Progenitor cell of endocrine pancreas (in vitro differentiated cells): ENCODE measurements at places on chromosomes 2 and 18. TPM values are rescaled to one million over a fixed set of nuclear protein-coding genes. Genes with fewer than 3 reads are reported as not detected.

Gene C2orf81
- total RNA-seq, result 11.3 and 13.4 TPM in 2 replicates

Gene CHST9
- total RNA-seq, result 38.9 and 43.2 TPM in 2 replicates

Gene SERPINB3
- total RNA-seq, result not detected in 2 replicates

Gene GALR1
- 2.9 and 4.0 TPM in 2 replicates for total RNA-seq

Gene PMAIP1
- 4.6 and 4.9 TPM in 2 replicates for total RNA-seq

DNA sequence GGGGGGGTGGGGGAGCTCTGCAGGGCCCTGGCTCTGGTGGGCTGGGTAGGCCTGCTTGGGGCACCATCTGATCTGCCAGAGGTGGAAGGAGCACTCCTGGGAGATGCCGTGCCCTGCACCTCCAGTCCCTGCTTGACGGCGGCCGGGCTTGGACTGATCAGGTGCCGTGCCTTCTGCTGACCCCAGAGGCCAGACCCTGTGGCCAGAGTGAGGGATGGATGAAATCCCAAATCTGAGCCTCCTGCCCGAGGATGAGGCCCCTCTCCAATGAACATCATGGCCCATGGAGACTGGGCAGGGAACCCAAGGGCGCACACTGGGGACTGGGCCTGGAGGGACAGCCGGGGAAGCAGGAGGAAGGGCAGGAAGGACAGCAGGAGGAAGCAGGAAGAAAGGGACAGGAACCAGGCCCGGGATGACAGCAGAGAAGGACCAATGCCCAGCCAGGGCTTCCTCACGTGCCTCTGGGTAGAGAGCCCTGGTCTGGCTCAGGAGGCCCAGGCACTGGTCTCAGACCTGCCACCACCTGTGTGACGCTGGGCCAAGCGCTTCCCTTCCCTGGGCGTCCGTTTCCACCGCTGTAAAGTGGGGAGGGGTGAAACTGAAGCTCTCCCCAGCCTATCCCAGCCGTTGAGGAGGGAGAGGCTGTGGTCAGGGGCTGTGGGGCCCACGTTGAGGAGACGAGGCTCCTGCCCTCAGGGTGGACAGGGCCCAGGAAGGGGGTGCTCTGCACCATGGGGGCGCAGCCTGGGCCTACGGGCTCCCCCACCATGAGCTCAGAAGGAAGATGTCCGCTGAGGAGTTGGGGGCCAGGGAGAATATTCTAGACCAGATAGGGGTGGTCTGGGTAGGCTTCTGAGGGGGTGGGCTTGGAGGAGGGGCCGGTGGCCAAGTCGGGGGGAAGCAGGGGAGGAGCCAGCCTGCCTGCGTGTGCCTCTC is 1.0 kb upstream of the GPR35 start:
- H3K4me3 ChIP-seq, result no peak overlapping the region
- peaks cover 3% of the 10 kb centered on the region for H3K36me3 ChIP-seq
- H3K4me1 ChIP-seq, result no peaks in the 10 kb centered on the region
- peak overlapping the region; percentile 10 for H3K27ac ChIP-seq
- DNase-seq, result no peak

GRCh38 chr2:96408616-96409015 is 73.0 kb downstream of the NCAPH start:
- H3K4me1 ChIP-seq, result peaks cover 42% of the 10 kb centered on the region
- H3K27ac ChIP-seq, result peak overlapping the region; percentile 31
- H3K36me3 ChIP-seq, result no peaks in the 10 kb centered on the region
- DNase-seq, result no peak
- H3K4me3 ChIP-seq, result no peak overlapping the region

- H3K27ac ChIP-seq, result no peak overlapping the region
- H3K4me1 ChIP-seq, result no peaks in the 10 kb centered on the region
- peaks cover 2% of the 10 kb centered on the region for H3K36me3 ChIP-seq
- no peak for DNase-seq
- H3K4me3 ChIP-seq, result no peak overlapping the region
Observed at GRCh38 chr2:186365406-186365805, 120.7 kb upstream of the ZC3H15 start.

GRCh38 chr2:176914371-176914770 is 298.2 kb upstream of the HNRNPA3 start:
- H3K4me3 ChIP-seq, result no peak overlapping the region
- no peak for DNase-seq
- H3K4me1 ChIP-seq, result no peaks in the 10 kb centered on the region
- H3K27me3 ChIP-seq, result no peaks in the 10 kb centered on the region
- no peak overlapping the region for H3K27ac ChIP-seq

- DNase-seq, result no peak
- H3K4me1 ChIP-seq, result peaks cover 37% of the 10 kb centered on the region
- H3K4me3 ChIP-seq, result peak overlapping the region; percentile 49
- peak overlapping the region; percentile 86 for H3K27ac ChIP-seq
Observed at GRCh38 chr2:128306081-128306930, 12.4 kb downstream of the HS6ST1 start.

GRCh38 chr18:78130232-78131195 is 849.1 kb upstream of the SALL3 start:
- H3K4me3 ChIP-seq, result no peak overlapping the region
- no peak for DNase-seq
- H3K4me1 ChIP-seq, result peaks cover under 1% of the 10 kb centered on the region
- peaks cover 33% of the 10 kb centered on the region for H3K27me3 ChIP-seq
- no peaks in the 10 kb centered on the region for H3K36me3 ChIP-seq

- no peaks in the 10 kb centered on the region for H3K27me3 ChIP-seq
- H3K4me1 ChIP-seq, result no peaks in the 10 kb centered on the region
- no peak overlapping the region for H3K27ac ChIP-seq
- H3K4me3 ChIP-seq, result no peak overlapping the region
- H3K36me3 ChIP-seq, result no peaks in the 10 kb centered on the region
Observed at GRCh38 chr18:4831127-4831526, 365.9 kb downstream of the AKAIN1 start.

GRCh38 chr2:89842180-89842908 is 1150.9 kb downstream of the RPIA start:
- H3K4me1 ChIP-seq, result no peaks in the 10 kb centered on the region
- no peaks in the 10 kb centered on the region for H3K27me3 ChIP-seq
- H3K36me3 ChIP-seq, result peaks cover 19% of the 10 kb centered on the region
- no peak for DNase-seq

- peaks cover 13% of the 10 kb centered on the region for H3K36me3 ChIP-seq
- no peaks in the 10 kb centered on the region for H3K27me3 ChIP-seq
- no peak overlapping the region for H3K4me3 ChIP-seq
- no peaks in the 10 kb centered on the region for H3K4me1 ChIP-seq
- H3K27ac ChIP-seq, result no peak overlapping the region
Observed at GRCh38 chr2:222942977-222943376, 82.1 kb downstream of the ACSL3 start.

DNA sequence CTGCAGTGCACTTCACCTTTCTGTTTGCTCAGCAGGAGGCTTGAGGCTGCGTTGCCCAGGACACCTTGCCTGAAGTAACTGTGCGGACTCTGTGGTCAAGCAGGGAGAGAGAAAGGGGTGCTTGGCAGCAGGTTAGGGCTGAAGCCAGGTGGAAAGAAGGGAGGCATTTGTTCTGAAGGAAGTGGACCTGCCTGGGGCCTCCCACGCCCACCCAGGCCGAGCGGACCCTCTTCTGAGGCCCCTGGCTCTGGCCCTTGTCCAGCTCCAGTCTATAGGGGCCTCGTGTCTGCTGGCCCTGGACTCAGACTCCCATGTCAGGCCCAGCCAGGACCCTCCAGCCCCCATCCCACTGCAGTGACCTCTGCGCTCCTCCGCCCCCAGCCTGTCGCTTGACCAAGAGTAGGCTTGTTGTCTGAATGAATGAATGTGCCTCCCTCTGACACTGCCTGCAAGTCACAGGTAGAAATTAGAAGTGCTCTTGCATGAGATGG is 2.5 kb downstream of the SNED1 start:
- H3K4me3 ChIP-seq, result peak overlapping the region; percentile 31
- H3K27me3 ChIP-seq, result peaks cover 28% of the 10 kb centered on the region
- no peaks in the 10 kb centered on the region for H3K36me3 ChIP-seq
- peaks cover 18% of the 10 kb centered on the region for H3K4me1 ChIP-seq
- H3K27ac ChIP-seq, result no peak overlapping the region
- peak; percentile 6 for DNase-seq

GRCh38 chr2:15760232-15760910 is 168.7 kb downstream of the DDX1 start:
- no peaks in the 10 kb centered on the region for H3K36me3 ChIP-seq
- H3K4me3 ChIP-seq, result no peak overlapping the region
- H3K27ac ChIP-seq, result no peak overlapping the region
- peaks cover 69% of the 10 kb centered on the region for H3K27me3 ChIP-seq

DNA sequence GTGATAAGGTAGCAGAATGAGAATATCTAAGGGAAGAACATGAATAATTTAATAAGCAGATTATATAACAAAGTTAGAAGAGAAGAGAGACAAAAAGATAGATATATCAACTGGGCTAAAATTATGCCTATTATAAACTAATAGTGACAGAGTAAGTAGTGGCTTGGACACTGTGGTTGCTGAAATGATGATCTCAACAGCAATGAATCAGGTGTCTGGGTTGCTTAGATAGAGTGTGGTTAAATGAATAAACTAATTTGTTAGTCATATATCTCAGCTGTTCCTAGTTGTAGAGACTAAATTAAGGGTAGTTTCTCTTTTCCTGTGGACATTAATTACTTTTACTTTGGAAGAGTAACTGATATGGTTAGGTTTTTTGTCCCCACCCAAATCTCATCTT is 1485.4 kb upstream of the CELF4 start:
- no peak overlapping the region for H3K27ac ChIP-seq
- no peak overlapping the region for H3K4me3 ChIP-seq
- no peaks in the 10 kb centered on the region for H3K36me3 ChIP-seq
- peaks cover 9% of the 10 kb centered on the region for H3K4me1 ChIP-seq

- H3K27ac ChIP-seq, result no peak overlapping the region
- no peaks in the 10 kb centered on the region for H3K4me1 ChIP-seq
- no peaks in the 10 kb centered on the region for H3K36me3 ChIP-seq
Observed at GRCh38 chr2:17869128-17869527, 9.3 kb upstream of the KCNS3 start.

GRCh38 chr18:62982600-62983251 is 267.4 kb downstream of the PHLPP1 start:
- no peaks in the 10 kb centered on the region for H3K27me3 ChIP-seq
- H3K4me1 ChIP-seq, result no peaks in the 10 kb centered on the region
- DNase-seq, result peak; percentile 46
- no peak overlapping the region for H3K27ac ChIP-seq
- no peak overlapping the region for H3K4me3 ChIP-seq
- H3K36me3 ChIP-seq, result peaks cover 4% of the 10 kb centered on the region

DNA sequence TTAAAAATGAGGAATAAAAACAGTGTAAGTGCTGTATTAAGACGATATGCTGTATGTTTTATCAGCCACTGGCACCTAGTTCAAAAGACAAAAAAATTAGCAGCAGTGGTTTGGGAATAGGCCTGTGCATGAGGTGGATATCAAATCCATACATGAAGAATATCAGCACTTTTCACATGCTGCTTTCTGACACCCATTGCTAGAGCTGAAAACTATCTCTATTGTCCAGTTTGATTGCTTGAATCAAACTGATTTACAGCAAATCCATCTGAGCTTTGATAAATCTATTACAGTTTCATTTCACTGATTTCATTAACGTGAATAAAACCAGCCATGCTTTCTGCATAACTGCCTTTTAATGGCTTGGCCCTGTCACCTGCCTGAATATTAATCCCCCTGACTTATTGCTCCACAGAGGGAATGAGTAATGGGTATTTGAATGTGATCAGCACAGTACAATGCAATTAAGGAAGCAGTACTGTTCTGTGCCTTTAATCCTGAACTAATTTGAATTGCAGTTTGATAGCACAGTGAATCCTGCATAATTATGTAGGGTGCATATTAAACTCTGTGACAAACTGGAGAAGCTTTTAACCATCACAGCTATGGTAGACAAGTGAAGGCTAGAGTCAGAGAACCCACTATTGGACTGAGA is 154.0 kb downstream of the GPD2 start:
- no peak overlapping the region for H3K4me3 ChIP-seq
- no peaks in the 10 kb centered on the region for H3K27me3 ChIP-seq
- DNase-seq, result no peak
- peaks cover 33% of the 10 kb centered on the region for H3K4me1 ChIP-seq

GRCh38 chr2:54237428-54237827 is 18.6 kb downstream of the TSPYL6 start:
- no peaks in the 10 kb centered on the region for H3K4me1 ChIP-seq
- no peaks in the 10 kb centered on the region for H3K27me3 ChIP-seq
- no peaks in the 10 kb centered on the region for H3K36me3 ChIP-seq
- H3K4me3 ChIP-seq, result no peak overlapping the region
- no peak overlapping the region for H3K27ac ChIP-seq

- no peaks in the 10 kb centered on the region for H3K27me3 ChIP-seq
- peaks cover 12% of the 10 kb centered on the region for H3K4me1 ChIP-seq
Observed at GRCh38 chr2:37350034-37350433, 5.6 kb downstream of the QPCT start.

- H3K4me1 ChIP-seq, result peaks cover 2% of the 10 kb centered on the region
- H3K4me3 ChIP-seq, result no peak overlapping the region
- DNase-seq, result no peak
- H3K27me3 ChIP-seq, result no peaks in the 10 kb centered on the region
- peaks cover 1% of the 10 kb centered on the region for H3K36me3 ChIP-seq
- no peak overlapping the region for H3K27ac ChIP-seq
Observed at GRCh38 chr2:235277485-235277884, 216.4 kb upstream of the AGAP1 start.

GRCh38 chr2:134926231-134926931 is 7.8 kb downstream of the CCNT2 start:
- peak overlapping the region; percentile 79 for H3K27ac ChIP-seq
- no peak overlapping the region for H3K4me3 ChIP-seq
- H3K27me3 ChIP-seq, result no peaks in the 10 kb centered on the region
- no peak for DNase-seq

DNA sequence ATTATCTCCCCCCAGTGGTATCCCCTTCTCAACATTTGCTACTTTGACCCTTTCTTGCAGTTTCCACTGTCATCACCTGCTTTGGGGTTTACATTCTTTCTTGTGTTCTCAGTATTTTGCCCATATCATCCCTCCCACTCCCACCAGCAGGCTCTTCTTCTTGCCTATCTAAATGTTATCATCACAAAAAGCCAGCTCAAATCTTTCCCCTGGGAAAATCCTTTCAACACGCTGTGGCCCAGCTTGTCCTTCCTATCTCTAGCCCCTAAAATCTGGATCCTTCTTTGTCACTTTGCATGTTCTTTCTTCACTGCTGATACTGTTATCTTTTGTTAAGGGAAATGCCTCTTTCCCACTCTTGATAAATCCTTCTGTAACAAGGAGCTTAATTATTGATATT is 138.2 kb downstream of the RAD51AP2 start:
- no peaks in the 10 kb centered on the region for H3K36me3 ChIP-seq
- H3K4me3 ChIP-seq, result no peak overlapping the region
- DNase-seq, result no peak
- no peak overlapping the region for H3K27ac ChIP-seq
- peaks cover 7% of the 10 kb centered on the region for H3K4me1 ChIP-seq
- H3K27me3 ChIP-seq, result no peaks in the 10 kb centered on the region

GRCh38 chr2:237132799-237133198 is 47.1 kb downstream of the COPS8 start:
- no peaks in the 10 kb centered on the region for H3K27me3 ChIP-seq
- no peak overlapping the region for H3K4me3 ChIP-seq
- DNase-seq, result no peak
- no peak overlapping the region for H3K27ac ChIP-seq

DNA sequence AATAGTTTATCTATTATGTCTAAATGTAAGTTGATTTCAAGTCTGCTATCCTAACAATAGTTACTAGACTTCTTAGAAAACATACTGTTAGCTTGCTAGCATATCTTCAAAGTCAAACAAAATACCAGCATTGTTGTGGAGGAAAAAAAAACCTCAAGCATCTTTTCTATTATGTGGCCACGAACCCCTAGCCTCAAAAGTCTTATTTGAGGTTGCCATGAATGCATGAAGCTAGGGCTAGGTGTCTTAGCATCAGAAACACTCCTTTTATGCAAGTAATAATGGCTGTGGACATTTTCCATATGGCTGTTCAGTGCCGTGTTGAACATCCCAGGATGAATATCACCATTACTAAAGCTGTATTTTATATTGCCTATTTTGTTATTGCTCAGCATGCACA is 86.6 kb upstream of the OTX1 start:
- DNase-seq, result no peak
- peaks cover 4% of the 10 kb centered on the region for H3K36me3 ChIP-seq
- peaks cover 11% of the 10 kb centered on the region for H3K27me3 ChIP-seq
- H3K27ac ChIP-seq, result no peak overlapping the region
